ENCODE measurements at places on chromosomes 6 and 20. TPM values are rescaled to one million over a fixed set of nuclear protein-coding genes. Genes with fewer than 3 reads are reported as not detected.

The ISM1 gene
- under 0.01 TPM for total RNA-seq

The ENPP4 gene
- total RNA-seq = 2.8 TPM

The ARFGEF3 gene
- total RNA-seq = under 0.01 TPM

The SH3BGRL2 gene
- total RNA-seq = 2.2 TPM

The MTRF1L gene
- 12.8 TPM for total RNA-seq

The TULP1 gene
- total RNA-seq = not detected
